ENCODE measurements at places on chromosomes 3 and 15.
A peak's percentile ranks its signal among the peaks of the same experiment; 100 is the strongest.

DNA sequence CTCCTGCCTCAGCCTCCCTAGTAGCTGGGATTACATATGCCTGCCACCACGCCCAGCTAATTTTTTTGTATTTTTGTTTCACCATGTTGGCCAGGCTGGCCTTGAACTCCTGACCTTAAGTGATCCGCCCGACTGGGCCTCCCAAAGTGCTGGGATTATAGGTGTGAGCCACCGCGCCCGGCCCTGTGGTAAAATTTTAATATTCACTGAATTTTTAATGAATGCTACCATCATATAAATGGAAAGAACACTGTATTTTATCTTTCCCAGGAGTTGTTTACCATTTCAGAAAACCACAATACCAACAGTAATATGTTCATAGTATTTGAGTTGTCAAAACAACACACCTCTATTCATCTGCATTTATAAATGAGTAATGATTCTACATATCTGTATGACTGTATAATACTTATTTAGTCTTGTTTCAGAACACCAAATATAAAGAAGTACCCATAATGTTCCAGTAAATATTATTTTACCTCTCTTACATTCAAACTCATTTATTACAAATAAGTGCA, 16.2 kb upstream of the MAGEF1 start:
- no peak for DNase-seq

- no peak for DNase-seq
These were observed 32.1 kb downstream of the HERC2 start for GRCh38 chr15:28289694-28290463.

DNA sequence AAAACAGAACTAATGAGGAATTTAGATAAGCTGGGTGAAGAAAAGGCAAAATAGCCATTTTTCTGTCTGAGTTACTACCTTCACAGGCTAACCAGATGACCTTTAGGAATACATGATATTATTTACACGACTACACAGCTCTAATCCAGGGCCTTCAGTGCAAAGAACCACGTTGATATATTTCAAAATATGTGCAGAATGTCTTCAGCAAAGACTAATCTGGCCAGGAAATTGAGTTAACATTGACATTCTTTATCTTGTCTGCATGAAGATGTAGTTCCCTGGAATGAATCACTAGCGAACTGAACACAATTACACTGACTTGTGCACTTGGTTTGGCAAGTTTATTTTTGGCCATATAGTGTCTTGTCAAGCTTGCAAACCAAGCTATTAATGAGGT, 41.5 kb downstream of the PDHB start:
- DNase-seq: no peak

- DNase-seq: peak; percentile 83
These were observed 31.0 kb downstream of the POC1A start for GRCh38 chr3:52123106-52123725.

- no peak for DNase-seq
These were observed 6.4 kb upstream of the ERICH6 start for GRCh38 chr3:150710097-150710496.

- no peak for DNase-seq
These were observed 151.0 kb upstream of the MLF1 start for GRCh38 chr3:158419820-158420653.

DNA sequence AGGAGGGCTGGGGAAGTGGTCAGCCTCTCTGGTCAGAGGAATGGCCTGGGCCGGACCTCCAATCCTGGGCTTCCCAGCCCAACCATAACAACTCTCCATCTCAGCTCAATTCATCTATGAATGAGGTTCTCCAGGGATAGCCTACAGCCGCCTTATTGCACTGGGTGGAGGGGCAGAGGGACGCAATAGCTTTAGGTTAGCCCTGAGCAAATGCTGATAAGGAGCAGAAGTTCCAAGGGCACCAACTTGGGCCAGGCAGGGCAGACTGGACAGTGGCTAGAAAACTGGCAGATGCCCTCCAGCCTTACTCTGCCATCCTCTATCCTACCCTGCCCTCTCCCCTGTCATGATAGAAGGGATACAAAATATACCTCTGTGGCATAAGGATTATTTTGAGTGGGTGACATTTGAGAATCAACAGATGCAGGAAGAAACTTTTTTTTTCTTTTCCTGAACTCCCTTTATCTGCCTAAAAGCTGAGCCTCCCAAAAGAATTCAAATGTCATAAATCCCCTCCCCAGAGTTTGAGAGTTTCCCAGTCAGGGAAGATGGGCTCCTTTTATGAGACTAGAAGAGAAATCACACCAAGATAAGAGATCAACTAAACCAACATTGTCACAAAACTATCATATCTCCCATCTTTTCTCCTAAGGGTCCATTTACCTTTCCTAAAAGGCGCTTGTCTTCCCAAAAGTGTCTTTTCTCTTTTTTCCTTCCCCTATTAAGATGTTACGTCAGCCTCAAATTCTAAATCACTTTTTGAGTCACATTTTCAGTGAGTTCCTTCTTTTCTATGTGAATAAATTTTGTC, 40.4 kb upstream of the C15orf39 start:
- DNase-seq: no peak

- DNase-seq: no peak
These were observed 49.4 kb upstream of the ATP2C1 start for GRCh38 chr3:130844462-130844861.

DNA sequence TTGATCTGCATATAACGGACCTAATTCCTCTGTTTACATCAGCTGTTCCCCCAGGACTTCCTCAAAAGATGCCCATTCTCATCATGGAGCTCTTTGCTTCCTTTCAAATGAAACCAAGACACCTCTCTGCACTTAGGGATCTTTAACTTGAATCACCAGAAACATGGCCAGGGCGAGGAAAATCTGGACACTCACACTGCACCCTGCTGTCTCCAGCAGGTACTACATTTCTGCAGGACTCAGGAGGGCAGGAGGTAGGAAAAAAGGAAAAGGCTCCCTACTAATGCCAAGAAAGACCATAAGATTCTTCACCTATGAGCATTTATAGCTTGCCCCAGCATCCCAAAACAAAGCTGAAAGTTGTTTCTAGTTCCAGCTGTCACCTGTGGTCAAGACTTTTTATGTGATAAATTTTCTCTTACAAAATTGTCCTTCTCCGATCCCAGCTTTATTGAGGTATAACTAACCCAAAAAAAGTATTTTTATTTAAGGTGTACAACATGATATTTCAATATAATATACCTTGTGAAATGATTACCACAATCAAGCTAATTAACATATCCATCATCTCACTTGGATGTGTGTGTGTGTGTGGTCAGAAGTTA, 87.3 kb upstream of the C15orf61 start:
- DNase-seq: no peak

GRCh38 chr3:180180795-180181194, 144.1 kb upstream of the PEX5L start:
- no peak for DNase-seq

DNA sequence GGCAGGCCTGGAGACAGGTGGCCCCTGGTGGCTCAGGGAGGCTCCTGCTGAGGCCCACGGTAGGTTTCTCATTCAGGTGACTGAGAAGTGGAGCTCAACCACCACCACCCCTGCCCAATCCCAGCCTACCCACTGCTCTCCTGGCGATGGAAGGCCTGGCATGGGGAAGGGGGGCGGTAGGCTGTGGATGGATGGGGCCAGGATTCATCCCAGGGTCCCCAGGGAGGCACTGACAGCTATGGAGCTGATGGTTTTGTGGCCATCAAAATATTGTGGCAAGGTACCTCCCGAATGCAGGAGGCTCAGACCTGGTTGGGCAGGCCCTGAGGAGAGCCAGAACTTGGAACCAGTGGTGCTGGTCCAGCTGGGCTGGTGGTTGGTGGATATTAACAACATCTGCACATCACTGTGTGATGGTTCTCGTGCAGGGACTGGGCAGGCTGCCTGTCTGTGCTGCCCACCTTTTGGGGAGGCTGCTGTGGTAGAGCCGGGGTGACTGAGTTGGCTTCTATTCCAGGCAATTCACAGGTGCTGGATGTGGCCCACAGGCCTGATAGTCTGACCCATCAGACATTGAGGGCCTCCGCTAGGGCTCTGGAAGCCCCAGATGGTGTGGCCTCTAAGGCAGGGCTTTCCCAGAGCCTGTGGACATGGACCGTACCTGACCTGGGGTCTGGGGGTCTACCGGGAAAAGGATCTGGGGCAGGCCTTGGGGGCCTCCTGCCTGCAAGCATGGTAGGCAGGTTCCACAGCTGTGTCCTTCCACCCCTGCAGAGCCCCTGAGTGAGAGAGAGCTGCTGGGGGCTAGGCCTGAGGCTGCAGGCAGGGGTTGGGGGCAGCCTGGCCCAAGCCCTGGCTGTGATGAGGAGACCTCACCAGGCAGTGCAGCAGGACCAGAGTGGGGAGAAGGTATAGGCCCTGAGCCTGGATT, 3.4 kb downstream of the ZBTB47 start:
- no peak for DNase-seq

GRCh38 chr3:183508821-183509220, 46.7 kb downstream of the KLHL6 start:
- DNase-seq: no peak

GRCh38 chr3:112931736-112932521, 43.0 kb downstream of the CD200R1 start:
- DNase-seq: no peak

DNA sequence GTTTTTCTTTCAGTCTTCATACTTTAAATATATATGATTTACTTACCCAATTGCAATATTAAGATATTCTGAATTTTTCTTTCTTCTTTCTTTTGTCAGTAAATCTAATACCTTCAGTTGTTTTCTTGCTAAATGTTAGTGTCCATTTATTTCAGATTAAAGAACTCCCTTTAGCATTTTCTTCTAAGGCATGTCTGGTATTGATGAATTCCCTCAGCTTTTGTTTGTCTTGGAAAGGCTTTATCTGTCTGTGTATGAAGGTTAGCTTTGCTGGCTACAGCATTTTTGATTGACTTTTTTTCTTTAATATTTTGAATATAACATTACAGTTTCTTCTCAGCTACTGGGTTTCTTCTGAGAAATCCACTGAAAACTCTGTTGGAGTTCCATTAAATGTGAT, 64.0 kb upstream of the PLSCR4 start:
- no peak for DNase-seq

GRCh38 chr15:64943512-64944225, 32.0 kb downstream of the ANKDD1A start:
- no peak for DNase-seq

Measured in dorsolateral prefrontal cortex (tissue), 122 donors.